ENCODE measurements at places on chromosomes 1 and 21.

DNA sequence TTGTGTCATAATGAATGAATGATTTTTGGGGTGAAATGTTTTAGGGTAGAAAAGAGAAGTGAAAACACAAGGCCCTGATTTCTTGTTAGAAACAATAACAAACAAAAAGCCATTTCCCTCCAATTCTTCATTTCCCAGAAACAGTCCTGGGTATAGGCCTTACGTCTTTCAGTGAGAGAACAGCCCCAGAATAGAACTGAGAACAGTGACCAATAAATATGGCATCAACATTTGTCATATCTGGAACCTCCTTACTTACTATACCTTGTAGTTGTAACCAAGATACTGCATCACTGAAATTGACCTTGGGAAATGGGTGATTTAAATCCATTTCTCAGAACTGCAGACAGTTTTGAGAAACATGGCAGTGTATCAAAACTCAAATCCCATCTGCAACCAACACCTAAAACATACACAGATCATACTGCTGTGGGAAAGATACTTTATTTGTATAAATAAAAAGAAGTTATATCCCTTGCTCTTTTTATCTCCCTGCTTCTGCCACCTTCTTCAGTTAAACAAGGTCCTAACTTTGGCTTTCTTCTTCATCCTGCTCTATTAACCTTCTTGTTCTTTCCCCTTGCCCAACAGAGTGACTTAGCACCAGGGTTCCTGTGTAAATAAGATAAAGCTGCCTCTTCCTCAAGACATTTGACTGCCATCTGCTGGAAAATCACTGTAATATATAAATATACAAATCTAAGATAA is 19.5 kb downstream of the XKR8 start:
- DNase-seq = peak; percentile 66

DNA sequence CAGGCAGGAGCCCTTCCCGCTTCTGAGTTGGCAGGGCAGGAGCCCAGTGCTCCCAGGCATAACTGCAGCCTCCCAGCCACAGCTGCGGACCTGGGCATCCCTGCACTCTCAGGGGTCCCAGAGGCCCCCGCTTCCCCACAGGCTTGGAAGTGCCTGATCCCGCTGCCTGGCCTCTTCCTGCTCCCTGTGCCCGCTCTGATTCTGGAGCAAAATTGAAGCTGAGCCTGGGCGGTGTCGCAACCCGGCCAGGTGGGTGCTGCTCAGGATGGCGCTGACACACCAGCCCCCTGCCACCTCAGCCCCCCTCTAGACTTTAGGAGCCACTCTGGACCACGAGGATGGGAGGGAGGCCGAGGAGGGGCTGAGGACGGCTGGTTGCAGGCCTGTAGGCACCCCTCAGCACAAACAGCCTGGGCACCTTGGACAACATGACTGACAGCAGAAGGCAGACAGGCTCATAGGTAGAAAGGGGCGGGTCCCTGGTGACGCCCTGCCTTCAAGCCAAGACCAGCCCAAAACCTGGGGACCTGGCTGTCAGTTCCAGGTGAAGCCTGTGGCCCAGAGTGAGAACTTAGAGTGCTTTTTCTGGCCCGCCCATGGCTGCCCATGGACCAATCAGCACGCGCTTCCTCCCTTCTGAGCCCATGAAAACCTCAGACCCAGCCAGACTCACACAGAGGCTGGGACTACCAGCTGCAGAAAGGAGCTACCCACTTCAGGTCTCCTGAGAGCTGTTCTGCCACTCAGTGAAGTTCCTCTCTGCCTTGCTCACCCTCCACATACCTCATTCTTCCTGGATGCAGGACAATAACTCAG is 7.2 kb downstream of the HLCS start:
- DNase-seq = peak; percentile 37

GRCh38 chr21:34935452-34935851 is 113.7 kb downstream of the RUNX1 start:
- peak; percentile 33 for DNase-seq

DNA sequence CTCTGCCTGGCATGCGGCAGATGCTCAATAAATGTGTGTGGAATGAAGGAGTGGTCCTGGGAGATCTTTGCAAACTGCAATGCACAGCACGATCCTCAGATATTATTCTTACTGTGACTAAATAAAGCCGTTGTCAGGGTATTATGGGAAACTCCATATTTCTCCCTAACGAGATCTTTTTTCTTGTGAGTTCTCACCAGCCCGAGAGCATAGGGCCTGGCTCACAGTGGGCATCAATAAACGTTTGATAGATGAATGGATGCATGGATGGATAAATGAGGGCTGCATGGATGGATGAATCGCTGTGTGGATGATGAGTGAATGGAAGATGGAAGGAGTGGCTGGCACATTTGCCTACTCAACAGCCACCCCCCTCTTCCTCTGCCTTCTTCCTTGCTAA is 69.6 kb downstream of the SDC3 start:
- no peak for DNase-seq

Data from CD4-positive, CD25-positive, alpha-beta regulatory T cell (primary cell).